GM23338 (cell line): ENCODE measurements at places on chromosomes 4 and X. TPM values are rescaled to one million over a fixed set of nuclear protein-coding genes. Genes with fewer than 3 reads are reported as not detected.

DNA sequence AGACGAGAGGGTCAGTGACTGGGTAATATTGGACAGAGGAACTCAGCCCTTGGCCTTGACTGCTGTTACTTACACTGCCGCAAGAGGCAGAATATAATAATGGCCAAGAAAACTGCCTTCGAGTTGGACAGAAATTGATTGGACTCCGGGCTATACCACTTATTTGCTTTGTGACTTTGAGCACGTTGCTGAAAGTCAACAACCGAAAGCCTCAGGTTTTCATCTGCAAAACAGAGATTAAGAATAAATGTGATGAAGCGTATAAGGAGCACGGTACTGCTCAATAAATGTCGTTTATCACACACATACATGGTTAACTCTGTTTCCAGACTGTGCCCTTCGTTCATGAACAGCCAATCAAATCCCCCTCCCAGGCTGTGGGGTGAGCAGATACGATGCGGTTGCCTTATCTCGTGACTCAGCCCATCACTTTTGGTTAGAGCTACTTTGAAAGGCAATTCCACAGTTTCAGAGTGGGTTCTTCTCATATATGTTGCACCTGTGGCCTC is 91.6 kb downstream of the TSPAN7 start:
- no peaks in the 10 kb centered on the region for H3K4me1 ChIP-seq
- no peak for DNase-seq
- no peaks in the 10 kb centered on the region for H3K36me3 ChIP-seq

Gene SUPT20HL1
- total RNA-seq = not detected in 2 replicates

DNA sequence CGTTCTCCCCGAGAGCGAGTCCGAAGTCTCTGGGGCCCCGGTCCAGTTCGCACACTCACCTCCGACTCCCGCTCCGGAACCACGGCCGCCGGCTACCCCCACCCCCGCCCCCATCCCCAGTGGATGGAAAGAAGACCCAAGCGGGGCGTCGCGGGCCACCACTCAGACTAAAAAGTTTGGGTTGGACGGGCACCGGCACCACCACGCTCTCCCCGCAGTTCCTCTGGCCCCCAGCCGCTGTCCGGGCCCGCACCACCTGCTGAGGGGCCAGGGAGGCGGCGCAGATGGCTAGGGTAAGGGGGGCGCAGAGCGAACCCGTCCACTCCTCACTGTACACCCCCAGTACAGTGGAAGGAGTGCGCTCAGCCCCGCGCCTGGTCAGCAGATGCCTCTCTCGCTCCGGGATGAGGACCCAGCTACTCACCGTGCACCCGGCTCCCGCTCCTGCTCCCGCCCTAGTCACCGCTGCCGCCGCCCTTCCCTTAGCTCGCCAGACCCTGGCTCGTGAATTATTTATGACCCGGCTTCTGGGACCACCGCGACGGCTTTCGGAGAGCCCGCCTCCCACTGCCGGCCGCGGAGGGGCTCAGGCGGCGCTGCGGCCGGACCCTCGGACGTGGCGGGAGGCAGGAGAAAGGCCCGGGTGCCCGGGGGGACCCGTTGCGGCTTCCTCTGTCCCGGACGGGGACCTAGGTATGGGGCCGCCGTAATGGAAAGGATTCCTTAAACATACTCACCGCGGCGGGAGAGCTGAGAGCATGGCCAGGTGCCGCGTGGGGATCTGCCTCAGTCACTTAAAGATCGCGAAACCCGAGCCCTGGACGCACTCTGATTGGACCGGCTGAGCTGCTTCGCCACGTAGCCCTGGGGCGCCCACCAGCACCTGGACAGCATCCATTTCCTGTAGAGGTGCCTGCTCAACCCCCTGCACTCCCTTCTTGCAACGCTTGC is at the start of gene PROM1:
Gene PROM1, minus strand, starts transcription at position 783 of the 951 bp plus-strand sequence. CDS start 8,117 bp downstream, outside the sequence.
- H3K27me3 ChIP-seq = peaks cover 49% of the 10 kb centered on the region
- peak within 1 kb of the TSS; percentile 50; the same call in 1 of the 2 replicates for H3K27ac ChIP-seq
- DNase-seq = peak; percentile 82
- H3K4me1 ChIP-seq = peaks cover 34% of the 10 kb centered on the region
- peak within 1 kb of the TSS; percentile 93 for H3K4me3 ChIP-seq

Gene TET2
- total RNA-seq = 1.8 and 2.2 TPM in 2 replicates

Gene TMPRSS11F
- total RNA-seq = 0.27 TPM in 1 of 2 replicates, not detected in the other

Gene ASB11
- total RNA-seq = not detected in 2 replicates

DNA sequence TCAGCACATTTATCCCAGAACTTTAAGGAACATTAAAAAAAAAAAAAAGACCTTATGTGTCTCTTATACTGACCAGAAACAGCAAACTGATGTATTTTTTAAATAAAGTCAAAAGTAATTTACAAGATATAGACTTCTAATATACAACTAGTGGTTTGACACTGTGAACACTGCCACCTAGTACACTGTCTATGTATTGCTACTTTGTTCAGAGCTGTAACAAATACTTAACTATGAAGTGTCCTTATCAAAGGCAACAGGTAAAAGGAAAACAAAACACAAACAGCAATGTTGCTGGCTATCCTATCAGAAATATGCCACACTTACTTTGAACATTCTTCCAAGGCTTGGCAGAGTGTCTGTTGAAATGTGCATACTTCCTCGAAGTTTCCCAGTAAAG is 60.4 kb downstream of the CD40LG start:
- H3K4me1 ChIP-seq = peaks cover 5% of the 10 kb centered on the region; the same call in 1 of the 2 replicates
- no peak for DNase-seq
- no peak overlapping the region for H3K27ac ChIP-seq
- H3K27me3 ChIP-seq = no peaks in the 10 kb centered on the region

- peaks cover 51% of the 10 kb centered on the region for H3K27me3 ChIP-seq
- H3K4me3 ChIP-seq = peak overlapping the region; percentile 47; the same call in 1 of the 2 replicates
- no peaks in the 10 kb centered on the region for H3K36me3 ChIP-seq
- DNase-seq = no peak
- H3K27ac ChIP-seq = no peak overlapping the region
Observed at GRCh38 chrX:130108647-130109428, 1.5 kb downstream of the ELF4 start.

GRCh38 chr4:154441124-154441523 is 50.5 kb downstream of the DCHS2 start:
- no peak overlapping the region for H3K27ac ChIP-seq
- no peaks in the 10 kb centered on the region for H3K27me3 ChIP-seq
- no peaks in the 10 kb centered on the region for H3K36me3 ChIP-seq
- no peaks in the 10 kb centered on the region for H3K4me1 ChIP-seq
- DNase-seq = no peak

- no peak overlapping the region for H3K4me3 ChIP-seq
- no peaks in the 10 kb centered on the region for H3K36me3 ChIP-seq
- H3K4me1 ChIP-seq = no peaks in the 10 kb centered on the region
- DNase-seq = no peak
- no peaks in the 10 kb centered on the region for H3K27me3 ChIP-seq
- H3K27ac ChIP-seq = no peak overlapping the region
Observed at GRCh38 chrX:18620349-18620748, 51.6 kb downstream of the RS1 start.

DNA sequence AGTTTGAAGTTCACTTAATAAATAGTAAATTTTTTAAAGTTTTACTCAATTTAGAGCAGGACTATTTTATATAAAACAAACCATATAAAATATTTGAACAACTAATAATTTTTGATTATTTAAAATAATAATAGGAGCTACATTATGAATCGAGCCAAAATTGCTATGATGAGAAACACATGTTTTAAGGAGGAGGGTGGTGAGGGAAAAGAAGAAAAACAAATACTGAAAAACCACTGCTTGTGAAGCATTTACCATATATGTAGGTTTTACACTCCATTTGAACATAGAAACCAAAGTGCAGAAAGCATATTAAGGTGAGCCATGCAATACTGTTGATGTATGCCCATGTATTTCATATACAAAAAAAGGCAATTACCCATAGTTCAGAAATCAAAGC is 448.9 kb downstream of the FSTL5 start:
- no peaks in the 10 kb centered on the region for H3K27me3 ChIP-seq
- no peak for DNase-seq
- H3K4me1 ChIP-seq = no peaks in the 10 kb centered on the region

- H3K36me3 ChIP-seq = no peaks in the 10 kb centered on the region
- H3K4me3 ChIP-seq = peak overlapping the region; percentile 12; the same call in 1 of the 2 replicates
- H3K4me1 ChIP-seq = peaks cover 17% of the 10 kb centered on the region
- H3K27ac ChIP-seq = peak overlapping the region; percentile 65; the same call in 1 of the 2 replicates
- no peaks in the 10 kb centered on the region for H3K27me3 ChIP-seq
- peak; percentile 36 for DNase-seq
Observed at GRCh38 chr4:26238778-26239679, 81.8 kb upstream of the RBPJ start.

DNA sequence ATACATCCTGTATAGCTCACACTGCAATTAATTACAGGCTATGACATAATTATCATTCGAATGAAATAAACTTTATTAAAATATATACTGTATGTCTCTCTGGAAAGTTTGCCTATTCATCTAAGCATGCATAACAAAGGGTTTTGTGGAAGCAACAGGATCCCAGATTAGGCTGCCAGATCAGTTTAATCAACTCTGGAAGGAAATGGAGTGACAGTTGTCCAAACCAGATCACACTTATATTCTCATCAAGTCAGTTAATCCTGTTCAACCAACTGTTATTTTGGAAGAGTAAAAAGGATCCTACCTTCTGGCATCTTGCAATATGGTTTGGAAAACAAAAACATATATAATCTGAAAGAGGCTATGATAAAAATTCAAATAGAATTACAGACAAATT is 312.2 kb downstream of the FAT4 start:
- 0 out of 2 replicates have a peak, but pooled peaks cover 7% of the 10 kb centered on the region for H3K4me1 ChIP-seq
- no peak overlapping the region for H3K27ac ChIP-seq
- DNase-seq = no peak
- no peaks in the 10 kb centered on the region for H3K27me3 ChIP-seq
- H3K36me3 ChIP-seq = no peaks in the 10 kb centered on the region
- no peak overlapping the region for H3K4me3 ChIP-seq

Gene ZNF157
- total RNA-seq = 1.2 and 1.5 TPM in 2 replicates

GRCh38 chrX:130082244-130083106 is 27.8 kb downstream of the ELF4 start:
- H3K4me3 ChIP-seq = no peak overlapping the region
- no peak for DNase-seq
- H3K36me3 ChIP-seq = no peaks in the 10 kb centered on the region
- no peak overlapping the region for H3K27ac ChIP-seq
- peaks cover 3% of the 10 kb centered on the region; the same call in 1 of the 2 replicates for H3K4me1 ChIP-seq
- H3K27me3 ChIP-seq = no peaks in the 10 kb centered on the region

Gene DNAAF6
- total RNA-seq = not detected in 2 replicates

- DNase-seq = no peak
- no peaks in the 10 kb centered on the region for H3K36me3 ChIP-seq
- no peak overlapping the region for H3K27ac ChIP-seq
- no peaks in the 10 kb centered on the region for H3K27me3 ChIP-seq
Observed at GRCh38 chrX:81168391-81168790, 33.3 kb downstream of the HMGN5 start.

DNA sequence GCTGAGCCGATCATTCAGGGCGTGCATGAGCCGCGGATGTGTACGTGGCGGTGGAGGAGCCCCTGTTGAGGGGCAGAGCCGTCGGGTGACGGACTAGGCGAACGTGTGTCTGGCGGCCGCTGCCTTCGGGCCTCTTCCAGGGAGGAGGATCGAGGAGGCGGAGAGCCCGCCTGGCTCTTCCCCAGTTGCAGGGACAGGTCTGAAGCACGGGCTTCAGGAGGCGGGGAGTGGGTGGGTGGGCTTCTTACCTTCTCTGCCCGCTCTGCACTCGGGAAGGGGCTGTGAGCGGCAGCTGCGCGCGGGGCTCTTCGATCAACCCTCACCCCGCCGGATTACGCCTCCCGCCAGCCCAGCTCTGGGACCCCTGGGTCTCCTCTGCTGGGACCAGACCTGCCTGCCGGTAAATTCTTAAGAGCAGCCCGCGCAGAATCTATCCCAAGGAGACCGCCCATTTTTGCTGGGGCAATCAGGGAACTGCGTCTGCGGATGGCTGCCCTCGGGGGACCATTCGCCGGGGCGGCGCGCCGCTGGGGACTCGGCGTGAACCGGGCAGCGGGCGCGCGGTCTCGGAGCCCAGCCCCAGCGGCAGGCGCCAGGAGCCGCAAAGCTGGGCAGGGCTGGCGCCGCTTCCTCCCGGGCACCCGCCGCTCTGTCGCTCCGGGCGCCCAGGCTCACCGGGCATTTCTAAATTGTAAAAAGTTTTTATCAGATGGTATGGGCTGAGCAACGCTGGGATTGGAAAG is 4.9 kb downstream of the PLAC8 start:
- H3K36me3 ChIP-seq = no peaks in the 10 kb centered on the region
- peaks cover 13% of the 10 kb centered on the region for H3K4me1 ChIP-seq
- DNase-seq = peak; percentile 78
- H3K27me3 ChIP-seq = peaks cover 13% of the 10 kb centered on the region
- H3K27ac ChIP-seq = no peak overlapping the region
- H3K4me3 ChIP-seq = peak overlapping the region; percentile 75

DNA sequence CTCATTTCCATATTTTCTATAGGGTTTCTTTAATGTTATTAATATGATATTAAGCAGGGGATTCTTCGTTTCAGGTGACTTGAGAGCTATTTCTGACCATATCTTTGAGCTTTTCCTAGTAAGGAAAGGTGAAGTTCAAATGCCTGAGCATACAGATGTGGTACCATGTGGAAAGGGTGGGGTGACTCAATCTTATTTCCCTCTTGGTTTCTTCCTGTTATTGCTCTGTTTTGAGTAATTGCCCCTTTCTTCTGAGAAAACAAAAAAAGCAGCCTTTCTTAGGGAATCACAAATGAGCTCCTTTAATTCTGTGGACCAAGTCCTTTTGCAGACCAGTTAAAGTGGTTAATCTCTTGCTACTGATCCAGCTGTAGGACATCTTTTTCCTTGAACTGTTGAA is 41.0 kb upstream of the AGA start:
- H3K27me3 ChIP-seq = no peaks in the 10 kb centered on the region
- DNase-seq = no peak
- H3K4me1 ChIP-seq = peaks cover 17% of the 10 kb centered on the region
- H3K27ac ChIP-seq = no peak overlapping the region

Gene NPY1R
- total RNA-seq = 7.4 and 10.9 TPM in 2 replicates

Gene DGAT2L6
- total RNA-seq = not detected in 2 replicates

Gene AREG
- total RNA-seq = not detected in 2 replicates

Gene SPATA18
- total RNA-seq = 2.5 and 4.2 TPM in 2 replicates

DNA sequence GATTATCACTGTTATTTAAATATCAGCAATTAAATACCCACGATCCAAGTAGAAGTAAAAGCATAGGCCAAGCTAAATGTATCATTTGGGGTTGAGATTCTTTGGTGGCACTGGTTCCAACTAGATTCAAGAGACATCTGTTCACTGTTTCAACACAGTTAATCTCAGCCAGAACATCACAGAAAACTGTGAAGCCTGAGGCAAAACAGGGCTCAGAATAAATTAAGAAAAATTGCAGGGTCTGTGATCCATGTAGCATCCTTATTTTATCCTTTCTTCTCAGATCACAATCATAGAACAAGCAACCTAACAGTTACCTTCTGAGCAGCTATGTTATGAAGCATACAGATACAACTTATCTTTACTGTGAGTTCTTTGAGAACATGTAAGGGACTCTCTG is 23.7 kb downstream of the YTHDC1 start:
- no peak for DNase-seq
- H3K4me3 ChIP-seq = no peak overlapping the region
- 0 out of 2 replicates have a peak overlapping the region, but pooled peaks have one; percentile 63 for H3K27ac ChIP-seq
- no peaks in the 10 kb centered on the region for H3K4me1 ChIP-seq
- no peaks in the 10 kb centered on the region for H3K27me3 ChIP-seq
- H3K36me3 ChIP-seq = peaks cover 56% of the 10 kb centered on the region

- H3K4me3 ChIP-seq = no peak overlapping the region
- no peak for DNase-seq
- H3K36me3 ChIP-seq = no peaks in the 10 kb centered on the region
- no peak overlapping the region for H3K27ac ChIP-seq
- H3K27me3 ChIP-seq = no peaks in the 10 kb centered on the region
- H3K4me1 ChIP-seq = no peaks in the 10 kb centered on the region
Observed at GRCh38 chrX:147342197-147342596, 527.7 kb upstream of the CXorf51A start.

GRCh38 chr4:79209081-79209480 is 116.8 kb downstream of the NAA11 start:
- H3K4me3 ChIP-seq = no peak overlapping the region
- no peaks in the 10 kb centered on the region for H3K27me3 ChIP-seq
- H3K27ac ChIP-seq = no peak overlapping the region
